Stimulated activated CD4-positive, alpha-beta T cell treated with anti-CD3 and anti-CD28 coated beads, Interleukin-12 subunit alpha, Interleukin-12 subunit beta, amount 100 ng/mL, for 4 hours (primary cell): ENCODE measurements at places on chromosomes 6 and 20.
A peak's percentile ranks its signal among the peaks of the same experiment; 100 is the strongest.

- DNase-seq = no peak
Measured at GRCh38 chr6:28423546-28423945, 19.7 kb downstream of the ZSCAN23 start.

- DNase-seq = no peak
Measured at GRCh38 chr20:43662943-43663655, 3.8 kb upstream of the MYBL2 start.

DNA sequence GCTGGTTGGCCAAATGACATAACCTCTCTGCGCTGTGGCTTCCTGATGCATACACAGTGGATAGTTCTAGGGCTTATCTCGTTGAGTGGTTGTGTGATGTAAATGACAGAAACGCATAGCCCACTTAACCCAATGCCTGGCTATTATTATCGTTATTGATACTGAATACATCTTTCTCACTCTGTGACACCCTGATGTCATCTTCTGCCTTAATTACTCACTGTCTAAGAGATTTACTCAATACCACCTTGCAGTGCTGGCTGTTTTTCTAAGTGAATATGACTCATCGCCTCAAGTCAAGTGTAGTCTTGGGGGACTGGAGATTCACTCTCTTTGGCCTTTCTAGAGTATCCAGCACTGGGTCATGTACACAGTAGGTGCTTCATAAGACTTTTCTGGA lies 73.6 kb downstream of the NDUFAF5 start:
- DNase-seq = no peak

DNA sequence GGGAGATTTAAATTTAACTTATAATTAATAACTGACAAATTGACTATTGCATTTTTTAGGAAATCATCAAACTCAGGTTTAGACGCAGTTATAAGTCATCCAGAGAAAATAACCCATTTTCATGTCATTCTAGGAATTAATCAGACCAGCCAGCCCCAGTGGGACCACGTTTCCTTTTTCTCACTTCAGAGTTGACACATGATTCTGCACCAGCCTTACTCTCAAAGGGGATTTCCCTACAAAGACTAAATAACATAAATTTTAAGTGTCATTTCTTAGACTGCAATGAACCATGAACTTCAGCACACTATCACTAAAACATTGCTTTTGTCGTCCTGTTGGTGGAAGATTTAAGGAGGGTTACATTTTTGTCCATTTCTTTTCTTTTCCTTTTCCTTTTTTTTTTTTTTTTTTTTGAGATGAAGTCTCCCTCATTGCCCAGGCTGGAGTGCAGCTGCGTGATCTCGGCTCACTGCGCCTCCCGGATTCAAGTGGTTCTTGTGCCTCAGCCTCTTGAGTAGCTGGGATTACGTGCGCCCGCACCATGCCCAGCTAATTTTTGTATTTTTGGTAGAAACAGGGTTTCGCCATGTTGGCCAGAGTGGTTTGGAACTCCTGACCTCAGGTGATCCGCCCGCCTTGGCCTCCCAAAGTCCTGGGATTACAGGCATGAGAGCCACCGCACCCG lies 3.6 kb downstream of the IPCEF1 start:
- DNase-seq = peak; percentile 15

- no peak for DNase-seq
Measured at GRCh38 chr6:166636191-166636933, 9.3 kb upstream of the RPS6KA2 start.

- no peak for DNase-seq
Measured at GRCh38 chr6:96532399-96532798, 10.8 kb downstream of the UFL1 start.

- no peak for DNase-seq
Measured at GRCh38 chr6:20885076-20885475, 350.8 kb downstream of the CDKAL1 start.

DNA sequence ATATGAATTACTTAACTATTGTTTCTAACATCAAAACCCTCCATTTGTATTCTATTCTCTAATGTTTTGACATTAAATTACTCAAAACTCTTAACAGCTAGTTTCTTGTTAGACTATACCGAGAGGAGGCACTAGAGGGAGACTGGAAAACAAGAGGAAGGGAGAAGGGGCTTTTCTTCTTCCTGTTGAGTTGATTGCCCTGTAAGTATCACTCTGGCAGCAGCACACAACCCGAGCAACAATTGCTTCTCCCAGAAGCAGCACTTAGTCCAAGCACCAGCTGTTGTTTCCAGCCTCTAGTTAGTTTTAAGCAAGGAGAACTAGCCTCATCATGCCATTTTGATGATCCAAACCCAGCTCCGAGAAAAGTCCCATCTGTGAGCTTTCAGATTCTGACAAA lies 603.8 kb downstream of the PRKN start:
- no peak for DNase-seq

GRCh38 chr6:74671558-74672025 lies 534.3 kb downstream of the COL12A1 start:
- DNase-seq = no peak

DNA sequence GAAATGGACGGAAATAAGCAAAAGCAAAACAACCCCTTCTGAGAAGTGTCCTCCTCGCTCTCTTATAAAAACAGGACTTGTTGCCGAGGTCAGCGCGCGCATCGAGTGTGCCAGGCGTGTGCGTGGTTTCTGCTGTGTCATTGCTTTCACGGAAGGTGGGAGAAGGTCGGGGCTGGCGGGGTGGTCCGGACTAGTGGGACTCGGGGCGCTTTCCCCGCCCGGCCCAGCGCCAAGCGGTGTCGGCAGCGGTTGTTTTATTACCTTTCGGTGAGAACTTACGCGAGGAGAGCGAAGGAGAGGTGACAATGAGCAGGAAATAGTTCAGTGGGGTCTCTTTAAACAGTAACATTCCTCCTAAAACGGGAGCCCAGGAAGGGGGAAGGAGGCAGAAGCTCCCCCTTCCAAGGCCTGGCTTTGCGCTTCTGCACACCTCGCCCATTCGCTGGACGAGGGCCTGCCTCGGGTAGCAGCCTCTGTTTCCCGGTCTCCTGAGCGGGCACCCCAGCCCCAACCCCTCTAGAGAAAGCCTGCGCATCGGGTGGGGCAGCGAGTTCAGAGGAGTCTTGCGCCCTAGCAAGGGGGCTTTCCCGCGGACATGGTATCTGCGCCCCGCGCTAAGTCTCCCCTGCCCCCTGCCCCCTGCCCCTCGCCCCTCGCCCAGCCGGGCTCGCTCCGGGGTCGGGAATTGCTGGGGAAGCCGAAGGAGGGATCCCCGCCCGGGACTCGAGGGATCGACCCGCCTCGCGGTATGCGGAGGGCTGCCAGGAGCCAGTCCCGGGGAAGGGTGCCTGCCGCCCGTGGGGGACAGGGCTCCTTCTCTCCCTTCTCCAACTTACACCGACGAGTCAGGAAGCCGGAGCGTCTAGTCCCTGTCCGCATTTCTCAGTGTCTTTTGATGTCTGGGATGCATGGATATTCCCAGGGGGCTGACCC lies 1.2 kb upstream of the TBXT start:
- no peak for DNase-seq

DNA sequence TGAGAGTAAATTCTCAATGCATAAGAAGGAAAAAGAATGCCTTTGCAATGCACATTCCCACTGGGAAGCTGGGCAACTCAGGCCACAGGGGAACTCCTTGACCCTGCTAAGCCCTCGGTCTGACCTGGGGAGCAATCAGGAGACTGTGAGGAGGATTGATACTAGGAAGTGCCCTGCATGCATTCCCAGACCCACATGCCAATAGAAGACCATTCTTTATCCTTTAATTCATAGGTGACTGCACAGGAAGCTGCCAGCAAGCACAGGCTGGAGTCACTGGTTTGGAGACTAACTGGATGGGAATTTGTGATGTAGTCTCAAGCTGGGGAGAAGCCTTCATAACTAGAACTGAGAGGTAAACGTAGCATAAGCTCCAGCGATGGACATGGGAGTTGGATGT lies 1012.7 kb downstream of the EYS start:
- no peak for DNase-seq
